NCI-H1930 (cell line): ENCODE measurements at places on chromosomes 4 and X.
A peak's percentile ranks its signal among the peaks of the same experiment; 100 is the strongest.

DNA sequence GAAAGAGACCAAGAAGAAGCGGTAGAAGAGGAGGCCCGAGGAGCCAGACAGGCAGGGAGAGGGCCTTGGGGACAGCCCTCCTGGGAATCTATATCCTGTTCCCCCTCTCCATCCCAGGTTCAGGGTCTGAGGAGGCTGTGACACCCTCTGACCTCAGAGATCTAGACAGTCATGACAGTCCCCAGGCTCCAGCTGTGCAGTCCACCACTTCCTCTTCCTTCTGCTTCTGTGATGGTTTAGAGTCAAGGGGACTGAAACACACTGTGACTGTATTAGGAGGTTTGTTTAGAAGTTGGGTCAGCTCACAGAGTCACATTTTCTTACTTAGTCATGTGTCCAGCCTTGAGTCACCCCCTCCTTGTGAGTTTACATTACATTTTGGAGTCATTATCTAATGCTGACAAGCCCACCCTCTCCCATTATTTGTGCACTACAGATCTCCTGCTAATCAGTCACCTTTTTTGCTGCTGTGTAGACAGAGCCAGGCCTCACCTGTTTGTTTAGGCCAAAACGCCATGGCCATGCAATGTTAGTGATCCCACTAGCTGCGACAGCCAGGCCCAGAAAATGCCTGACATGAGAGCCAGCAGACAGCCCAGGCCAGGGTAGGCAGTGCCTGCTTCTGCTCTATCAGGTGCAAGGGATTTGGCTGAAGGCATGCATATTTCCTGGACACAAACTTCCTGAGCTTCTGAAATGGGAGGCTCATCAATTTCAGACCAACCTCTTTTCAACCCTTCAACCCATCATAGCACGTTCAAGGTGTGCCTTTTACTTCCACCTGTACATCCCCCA lies 26.0 kb downstream of the MANBA start:
- DNase-seq: no peak

DNA sequence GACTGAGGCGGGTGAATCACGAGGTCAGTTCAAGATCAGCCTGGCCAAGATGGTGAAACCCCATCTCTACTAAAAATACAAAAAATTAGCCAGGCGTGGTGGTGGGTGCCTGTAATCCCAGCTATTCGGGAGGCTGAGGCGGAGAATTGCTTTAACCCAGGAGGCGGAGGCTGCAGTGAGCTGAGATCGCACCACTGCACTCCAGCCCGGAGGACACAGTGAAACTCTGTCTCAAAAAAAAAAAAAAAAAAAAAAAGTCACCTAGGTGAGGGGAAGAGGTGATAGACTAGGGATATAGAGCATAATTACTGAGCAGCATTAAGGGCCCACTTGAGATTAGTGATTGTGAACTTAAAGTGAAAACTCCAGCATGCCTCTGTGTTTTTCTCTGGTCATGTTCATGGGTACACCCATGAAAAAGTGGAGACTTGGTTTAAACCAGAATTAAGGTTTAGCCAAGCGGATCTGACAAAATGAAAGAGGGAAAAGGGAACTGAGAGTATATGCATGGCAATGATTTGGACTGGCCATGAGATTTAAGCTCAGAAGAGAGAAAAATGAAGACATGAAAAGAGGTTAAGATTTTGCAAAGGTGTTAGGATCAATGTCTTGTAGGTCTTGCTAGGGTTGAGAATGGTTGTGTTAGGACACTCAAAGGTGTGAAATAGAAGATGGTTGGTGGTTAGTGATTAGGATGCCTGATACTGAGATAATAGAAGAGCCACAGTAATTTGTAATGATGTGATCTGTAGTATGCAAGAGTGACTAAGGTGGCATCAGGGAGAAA lies 105.0 kb downstream of the RAB28 start:
- DNase-seq: no peak

GRCh38 chrX:151228935-151229334 lies 52.6 kb downstream of the GPR50 start:
- no peak for DNase-seq

- no peak for DNase-seq
Observed at GRCh38 chr4:6076391-6076790, 58.2 kb upstream of the C4orf50 start.

- no peak for DNase-seq
Observed at GRCh38 chr4:106671716-106672115, 303.1 kb upstream of the GIMD1 start.

- DNase-seq: no peak
Observed at GRCh38 chr4:93731456-93731855, 97.1 kb upstream of the ATOH1 start.

DNA sequence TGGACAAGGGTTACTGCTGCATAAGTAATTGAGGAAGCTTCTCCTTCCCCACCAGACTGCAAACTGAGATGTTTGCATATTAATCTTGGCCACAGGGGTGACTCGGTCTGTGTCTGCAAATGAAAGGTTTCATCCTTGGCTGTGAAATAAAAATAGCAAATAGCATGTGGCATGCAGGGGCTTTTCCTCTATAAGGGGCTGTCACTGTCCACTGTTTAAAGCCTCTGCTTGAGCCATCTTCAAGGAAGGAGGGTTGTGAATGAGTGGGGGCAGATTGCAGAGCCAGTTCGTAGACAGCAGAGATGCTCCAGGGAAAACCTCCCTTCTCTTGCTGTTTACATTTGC lies 33.3 kb downstream of the TMSB4X start:
- DNase-seq: no peak

DNA sequence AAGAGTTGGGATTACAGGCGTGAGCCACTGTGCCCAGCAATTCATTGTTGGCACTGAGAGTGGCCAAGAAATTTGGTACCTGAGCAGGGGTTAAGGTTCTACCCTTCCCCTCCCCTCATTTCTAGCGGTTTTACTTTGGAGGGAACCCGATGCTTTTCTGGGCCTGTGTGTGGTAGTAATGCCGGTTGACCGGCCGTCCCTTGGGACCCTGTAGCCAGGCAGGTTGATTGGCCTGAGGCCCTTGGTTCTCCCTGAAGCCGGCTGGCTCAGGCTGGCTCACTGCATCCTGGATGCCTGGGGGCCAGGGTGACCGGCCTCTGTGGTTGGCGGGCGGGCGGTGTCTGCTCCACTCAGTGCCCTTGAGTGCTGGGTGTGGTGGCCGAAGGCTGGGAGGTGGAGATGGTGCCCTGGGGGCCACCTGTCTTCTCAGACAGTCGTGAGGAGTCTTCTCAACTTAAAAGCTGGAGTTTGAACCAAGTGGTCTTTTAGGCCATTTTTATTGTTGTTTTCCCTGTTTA lies 45.6 kb downstream of the RGS12 start:
- no peak for DNase-seq

DNA sequence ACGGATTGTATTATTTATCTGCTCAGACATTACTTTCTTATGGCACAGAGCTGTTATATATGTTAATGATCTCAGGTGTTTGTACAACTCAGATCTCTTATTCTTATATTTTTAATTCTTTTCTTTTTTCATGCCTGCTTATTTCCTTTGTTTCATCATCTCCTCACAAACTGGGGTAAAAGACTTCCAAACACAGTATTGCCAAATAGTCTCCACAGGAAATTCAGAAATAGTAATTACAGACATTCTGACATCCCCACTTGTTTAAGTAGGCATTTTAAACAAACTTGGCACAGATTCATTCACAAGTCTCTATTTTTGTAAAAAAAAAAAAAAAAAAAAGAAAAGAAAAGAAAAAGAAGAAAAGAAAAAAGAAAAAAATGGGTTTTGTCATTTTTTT lies 129.7 kb upstream of the USP38 start:
- no peak for DNase-seq

- no peak for DNase-seq
Observed at GRCh38 chr4:40280586-40280985, 54.5 kb upstream of the CHRNA9 start.

DNA sequence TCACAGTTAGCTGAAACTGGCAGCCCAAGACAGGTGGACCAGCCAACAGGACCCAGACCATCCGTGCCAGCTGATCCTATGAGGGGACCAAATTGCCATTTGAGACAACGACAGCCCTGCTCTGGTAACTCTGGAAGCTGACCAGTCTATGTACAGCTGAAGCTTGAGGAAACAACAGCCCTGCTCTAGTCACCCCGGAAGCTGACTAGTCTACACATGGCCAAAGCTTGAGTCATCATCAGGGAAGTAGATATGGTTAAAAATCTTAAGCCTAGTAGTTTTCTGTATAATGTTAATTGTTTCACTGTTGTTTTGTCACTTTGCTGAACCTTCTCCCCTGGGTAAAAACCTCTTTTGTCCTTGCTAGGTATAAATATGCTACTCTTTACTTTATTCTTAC lies 905.4 kb upstream of the NDST4 start:
- DNase-seq: no peak

GRCh38 chrX:139324756-139325155 lies 205.8 kb upstream of the F9 start:
- no peak for DNase-seq

DNA sequence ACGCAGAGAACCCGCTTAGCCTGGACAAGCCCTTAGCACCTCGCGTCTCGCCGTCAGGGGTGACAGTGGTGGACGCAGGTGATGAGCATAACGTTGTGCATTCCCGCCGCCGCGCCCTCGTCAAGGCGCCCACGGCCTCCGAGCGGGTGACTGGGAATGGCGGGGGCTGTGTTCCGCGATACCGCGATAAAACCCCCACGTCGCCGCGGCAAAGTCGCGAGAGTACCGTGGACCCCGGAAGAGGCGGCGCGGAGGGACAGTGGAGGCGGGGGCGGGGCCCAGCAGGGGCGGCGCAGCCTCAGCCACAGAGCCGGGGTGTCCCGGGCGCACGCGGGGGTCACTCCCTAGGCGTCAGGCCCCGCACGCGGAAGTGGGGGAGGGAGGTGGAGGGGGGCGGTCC lies 53.8 kb downstream of the ZFYVE28 start:
- DNase-seq: no peak

- DNase-seq: no peak
Observed at GRCh38 chr4:794900-795725, 30.8 kb downstream of the CPLX1 start.

GRCh38 chr4:90184560-90184959 lies 57.4 kb downstream of the CCSER1 start:
- no peak for DNase-seq

GRCh38 chrX:153334654-153335295 lies 822 bp downstream of the ZNF275 start:
- DNase-seq: no peak

DNA sequence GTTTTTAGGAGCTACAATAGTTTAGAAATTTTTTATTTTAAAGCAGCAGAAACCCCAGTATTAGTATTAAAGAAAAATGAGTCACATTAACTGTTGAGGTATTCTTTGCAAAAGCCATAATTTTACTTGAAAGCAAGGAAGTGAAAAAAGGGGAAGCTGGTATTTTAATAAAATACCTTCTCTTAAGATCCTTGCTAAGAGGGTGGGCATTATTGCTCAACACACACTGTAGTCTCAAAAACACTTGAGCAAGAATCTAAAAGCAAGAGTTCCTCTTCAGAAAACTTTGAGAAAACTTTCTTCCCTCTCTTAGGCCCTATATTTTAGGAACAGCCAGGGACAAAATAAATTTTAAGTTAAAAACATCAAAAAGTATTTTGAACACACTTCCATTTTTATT lies 259.4 kb upstream of the DIAPH2 start:
- no peak for DNase-seq

- DNase-seq: no peak
Observed at GRCh38 chr4:41014158-41014557, 200.2 kb downstream of the APBB2 start.

GRCh38 chr4:168587411-168588125 lies 90.7 kb downstream of the PALLD start:
- DNase-seq: no peak

DNA sequence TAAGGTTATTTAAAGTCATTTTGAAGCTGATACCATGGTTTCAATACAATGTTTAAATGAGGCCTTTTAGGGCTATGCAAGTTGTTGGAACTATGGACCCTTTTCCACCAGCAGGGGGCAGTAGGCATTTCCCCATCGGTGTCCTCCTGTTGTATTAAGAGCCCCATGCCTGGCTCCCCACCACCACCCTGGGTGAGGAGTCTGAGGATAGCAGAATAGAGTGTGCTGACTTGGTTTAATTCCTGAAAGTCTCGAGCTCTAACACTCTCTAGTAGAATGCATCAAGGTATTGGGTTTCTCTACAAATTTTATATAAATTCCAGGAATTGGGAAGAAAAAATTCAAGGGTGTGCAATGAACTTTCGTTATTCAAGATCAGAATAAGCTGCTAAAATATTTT lies 234.8 kb upstream of the JADE1 start:
- DNase-seq: peak; percentile 28

DNA sequence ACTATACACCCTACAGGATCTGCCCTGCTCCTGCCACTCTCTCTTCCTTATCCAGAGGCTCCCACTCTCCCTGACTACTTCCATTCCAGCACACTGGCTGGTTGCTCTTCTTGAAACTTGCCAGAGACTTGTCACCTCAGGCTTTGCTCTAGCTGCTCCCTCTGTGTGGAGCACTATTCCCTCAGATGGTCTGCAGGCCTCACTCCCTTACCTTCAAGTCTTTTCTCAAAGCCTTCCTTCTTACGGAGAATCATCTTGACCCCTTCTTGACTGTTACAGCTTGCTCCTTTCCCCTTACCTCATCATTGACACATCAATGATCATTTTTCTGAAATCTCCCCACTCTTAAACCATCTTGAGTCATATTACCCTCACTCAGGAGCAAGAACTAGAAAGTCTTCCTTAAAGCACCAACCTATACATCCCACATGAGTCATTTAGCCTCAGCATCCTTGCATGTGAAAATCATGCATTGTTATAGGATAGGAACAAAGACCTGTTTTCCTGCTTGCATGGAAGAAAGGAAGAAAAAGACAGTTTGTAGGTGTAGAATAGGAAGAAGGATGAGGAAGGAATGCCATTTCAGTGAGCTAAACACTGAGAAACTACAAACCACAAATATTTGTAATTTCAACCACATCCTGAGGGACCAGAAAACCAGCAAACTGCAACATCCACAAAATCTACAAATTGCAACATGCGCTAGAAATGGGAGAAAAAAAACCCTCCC lies 55.7 kb downstream of the ANTXR2 start:
- DNase-seq: no peak

DNA sequence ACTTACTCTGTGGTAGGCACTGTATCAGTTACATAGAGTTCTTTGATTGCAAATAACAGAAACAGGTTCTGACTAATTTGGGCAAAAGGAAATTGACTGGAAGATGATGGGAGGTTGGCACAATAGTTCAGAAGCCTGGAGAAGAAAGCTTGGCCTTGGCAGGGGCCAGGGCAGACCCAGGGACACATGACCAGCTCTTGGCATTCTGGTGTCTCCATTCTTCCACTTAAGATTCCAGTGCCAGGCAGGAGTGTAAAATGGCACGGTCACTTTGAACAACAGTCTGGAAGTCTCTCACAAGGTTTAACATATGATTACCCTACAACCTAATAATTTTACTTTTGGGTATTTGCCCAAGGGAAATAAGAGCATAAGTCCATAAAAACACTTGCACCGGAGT lies 175.9 kb downstream of the BCOR start:
- no peak for DNase-seq
